ENCODE measurements at places on chromosomes 13 and 19.
A peak's percentile ranks its signal among the peaks of the same experiment; 100 is the strongest.

GRCh38 chr13:103941506-103942140, 875.4 kb upstream of the SLC10A2 start:
- no peak for DNase-seq

GRCh38 chr13:101618440-101619187, 166.1 kb downstream of the ITGBL1 start:
- no peak for DNase-seq

DNA sequence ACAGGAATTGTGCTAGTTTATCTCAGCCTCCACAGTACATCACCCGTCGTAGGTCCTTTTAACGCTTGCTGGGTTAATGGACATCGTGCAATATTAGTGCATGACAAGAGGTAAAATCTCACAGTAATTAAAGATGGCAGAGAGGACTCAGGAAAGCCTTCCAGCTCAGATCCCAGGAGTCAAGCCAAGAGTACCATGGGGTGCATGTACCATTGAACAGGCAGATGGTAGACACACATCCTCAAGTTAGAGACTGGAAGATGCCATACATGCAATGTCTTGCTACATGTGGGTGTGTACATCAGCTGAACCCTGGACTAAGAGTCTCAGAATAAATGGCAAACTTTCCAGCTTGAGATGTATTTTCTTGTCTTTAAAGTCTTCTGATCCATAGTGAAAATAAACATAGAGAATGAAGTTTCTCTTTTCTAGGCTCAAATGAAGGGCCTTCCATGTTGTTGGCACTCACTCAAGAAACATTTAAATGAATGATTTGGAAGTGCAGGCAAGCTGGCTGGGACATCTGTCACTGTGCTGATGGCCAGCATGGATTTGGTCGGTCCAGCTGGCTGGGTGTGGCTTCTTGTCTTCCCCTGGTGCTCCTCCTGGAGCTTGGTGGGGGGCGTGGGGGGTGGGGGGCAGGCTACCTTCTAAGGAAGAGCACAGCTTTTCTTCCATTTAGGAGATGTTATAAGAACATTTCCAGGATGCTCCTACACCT, 290.9 kb upstream of the MAB21L1 start:
- no peak for DNase-seq

- no peak for DNase-seq
These were observed 69.6 kb downstream of the ARHGEF7 start for GRCh38 chr13:111184458-111185401.

GRCh38 chr13:114104655-114105520, 27.5 kb downstream of the RASA3 start:
- no peak for DNase-seq

- DNase-seq: no peak
These were observed 390.4 kb downstream of the SUCLA2 start for GRCh38 chr13:47610687-47611086.

GRCh38 chr19:33386361-33386858, 12.9 kb downstream of the CEBPG start:
- no peak for DNase-seq

DNA sequence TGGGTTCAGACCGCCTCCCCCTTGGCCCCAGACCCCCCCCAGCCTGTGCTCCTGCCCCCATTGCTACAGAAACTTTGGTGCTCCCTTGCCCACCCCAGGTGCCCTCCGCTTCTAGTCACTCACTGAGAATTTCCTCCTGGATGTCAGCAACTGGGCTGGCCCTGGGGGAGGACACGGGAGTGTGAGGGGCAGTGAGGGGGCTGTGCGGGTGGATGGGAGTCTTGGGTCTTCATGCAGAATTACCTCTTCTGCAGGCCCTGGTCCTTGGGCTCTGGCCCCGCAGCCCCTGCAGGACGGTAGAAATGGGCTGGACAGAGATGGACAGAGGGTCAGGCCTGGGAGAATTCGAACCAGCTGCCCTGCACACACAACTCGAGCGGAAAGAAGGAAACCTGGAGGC, 4.8 kb downstream of the LILRB5 start:
- no peak for DNase-seq

DNA sequence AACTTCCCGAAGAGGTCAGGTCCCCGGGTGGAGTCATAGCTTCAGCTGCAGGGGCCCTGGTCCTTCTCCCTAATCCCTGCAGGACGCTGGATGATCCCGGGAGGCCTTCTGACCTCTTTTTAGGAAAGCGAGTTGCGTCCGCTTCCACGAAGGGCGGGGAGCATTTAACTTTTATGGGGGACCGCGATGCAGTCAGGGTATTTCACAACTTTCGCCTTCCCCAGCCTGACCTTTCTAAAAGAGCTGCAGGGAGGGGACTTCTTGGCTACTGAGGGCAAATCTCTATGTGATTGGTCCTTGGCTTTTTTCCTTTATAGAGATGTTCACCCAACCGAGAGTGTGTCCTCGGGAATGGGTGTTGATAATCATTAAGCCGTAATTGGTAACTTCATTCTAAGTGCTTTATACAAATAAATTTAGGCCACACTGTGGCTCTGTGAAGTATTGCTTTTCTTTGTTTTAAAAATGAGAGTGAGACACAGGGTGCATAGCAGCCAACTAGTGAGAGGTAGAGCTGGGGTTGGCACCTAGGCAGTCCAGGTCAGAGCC, 778 bp downstream of the ZNF230 start:
- DNase-seq: peak; percentile 44

All from AML-193 (cell line).